Activated effector memory CD4-positive, alpha-beta T cell treated with anti-CD3 and anti-CD28 coated beads, Interleukin-2, amount 50 U/mL, for 16 hours (primary cell): ENCODE measurements at places on chromosomes 5 and 9.

- peak; percentile 65 for DNase-seq
Observed at GRCh38 chr9:95626885-95627558, 110.3 kb upstream of the PTCH1 start.

GRCh38 chr5:58200451-58200850, 259.4 kb downstream of the PLK2 start:
- DNase-seq, result no peak

GRCh38 chr5:79936646-79937216, 54.3 kb downstream of the MTX3 start:
- no peak for DNase-seq

DNA sequence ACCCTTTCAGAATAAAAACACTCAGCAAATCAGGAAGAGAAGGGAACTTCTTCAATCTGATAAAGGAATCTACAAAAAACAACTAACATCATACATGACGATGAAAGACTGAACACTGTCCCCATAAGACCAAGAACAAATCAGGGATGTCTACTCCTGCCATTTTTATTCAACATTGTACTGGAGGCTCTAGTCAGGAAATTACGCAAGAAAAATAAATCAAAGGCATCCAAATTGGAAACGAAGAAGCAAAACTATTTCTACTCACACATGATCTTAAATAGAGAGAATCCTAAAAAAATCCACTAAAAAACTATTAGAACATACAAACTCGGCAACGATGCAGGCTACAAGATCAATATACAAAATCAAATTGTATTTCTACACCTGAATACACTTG, 42.3 kb downstream of the IPPK start:
- DNase-seq, result no peak

DNA sequence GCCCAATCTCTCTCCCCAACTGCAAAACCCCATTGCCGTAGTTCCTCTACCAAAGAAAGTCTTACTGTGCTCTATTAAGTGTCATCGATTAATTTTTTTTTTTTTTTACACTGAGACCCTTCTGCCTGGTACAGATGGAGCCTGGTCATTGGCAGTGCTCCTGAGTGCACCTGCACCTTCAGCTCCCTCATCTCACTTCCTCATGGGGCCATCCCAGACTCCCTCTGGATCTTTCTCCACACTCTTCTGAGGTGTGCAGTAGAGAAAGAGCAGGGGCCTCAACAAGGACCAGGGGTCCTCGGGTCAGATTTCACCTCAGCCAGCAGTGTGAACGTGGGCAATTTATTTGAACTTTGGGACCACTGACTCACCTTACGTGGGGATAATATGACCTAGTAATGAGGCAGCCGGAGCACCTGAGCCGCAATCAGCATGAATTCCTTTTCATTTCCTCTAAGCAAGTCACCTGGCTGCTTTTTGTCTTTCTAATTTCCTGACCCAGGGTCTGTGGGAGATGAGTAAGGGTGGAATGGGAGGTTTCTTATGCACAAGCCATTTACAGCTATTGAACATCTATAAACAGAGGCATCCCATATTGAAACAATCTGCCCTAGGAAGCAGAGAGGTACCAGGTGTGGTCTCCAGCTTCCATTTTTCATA, 22.3 kb upstream of the GABRP start:
- no peak for DNase-seq

DNA sequence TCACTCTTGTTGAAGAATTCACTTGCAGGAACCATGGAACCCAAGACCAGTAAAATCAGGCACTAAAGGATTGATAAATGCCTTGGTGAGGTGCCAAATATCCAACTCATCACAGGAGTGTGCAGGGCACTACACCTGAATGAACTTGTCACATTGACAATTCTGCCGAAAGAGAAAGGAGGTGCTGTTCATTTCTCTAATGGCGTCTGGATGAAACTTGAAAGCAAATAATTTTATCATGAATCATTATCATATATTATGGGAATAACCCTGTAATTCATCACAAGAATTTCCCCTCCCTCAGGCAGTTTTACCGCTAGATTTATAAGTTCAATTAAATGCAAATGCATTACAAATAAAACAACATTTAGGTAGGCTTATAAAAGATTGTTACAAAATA, 360.0 kb downstream of the GLIS3 start:
- no peak for DNase-seq

DNA sequence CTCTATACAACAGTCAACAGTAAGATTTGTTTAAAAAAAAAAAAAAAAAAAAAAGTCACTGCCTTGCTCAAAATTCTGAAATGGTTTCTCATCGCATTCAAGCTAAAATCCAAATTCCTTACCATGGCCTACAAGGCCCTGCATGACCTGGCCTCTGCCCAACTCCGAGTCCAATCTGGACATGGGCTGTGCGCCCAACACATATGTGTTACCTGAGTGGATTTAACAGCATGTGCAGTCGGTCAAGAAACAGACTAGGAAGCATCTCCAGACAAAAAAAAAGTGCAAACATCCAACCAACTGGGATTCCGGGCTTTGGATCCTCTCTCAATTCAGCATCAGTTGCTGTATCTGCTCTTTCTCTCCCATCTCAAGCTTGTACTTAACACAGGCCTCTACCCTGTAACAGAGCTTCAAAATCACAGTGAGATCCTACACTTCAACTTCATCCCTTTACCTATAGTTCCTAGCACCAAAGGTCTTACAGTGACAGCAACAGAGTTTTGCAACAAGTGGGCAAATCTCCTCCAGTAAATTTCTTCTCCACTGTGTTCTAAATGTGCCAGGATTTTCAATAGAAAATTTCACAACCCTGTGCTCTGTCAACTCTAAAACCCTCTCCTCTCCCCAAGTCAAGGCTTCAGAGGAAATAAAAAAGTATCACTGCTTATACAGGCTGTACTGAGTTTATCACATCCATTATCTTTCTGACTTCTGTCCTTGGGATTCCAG, 19.6 kb downstream of the ZNF608 start:
- DNase-seq, result no peak
